ENCODE measurements at places on chromosomes 5 and 9.

DNA sequence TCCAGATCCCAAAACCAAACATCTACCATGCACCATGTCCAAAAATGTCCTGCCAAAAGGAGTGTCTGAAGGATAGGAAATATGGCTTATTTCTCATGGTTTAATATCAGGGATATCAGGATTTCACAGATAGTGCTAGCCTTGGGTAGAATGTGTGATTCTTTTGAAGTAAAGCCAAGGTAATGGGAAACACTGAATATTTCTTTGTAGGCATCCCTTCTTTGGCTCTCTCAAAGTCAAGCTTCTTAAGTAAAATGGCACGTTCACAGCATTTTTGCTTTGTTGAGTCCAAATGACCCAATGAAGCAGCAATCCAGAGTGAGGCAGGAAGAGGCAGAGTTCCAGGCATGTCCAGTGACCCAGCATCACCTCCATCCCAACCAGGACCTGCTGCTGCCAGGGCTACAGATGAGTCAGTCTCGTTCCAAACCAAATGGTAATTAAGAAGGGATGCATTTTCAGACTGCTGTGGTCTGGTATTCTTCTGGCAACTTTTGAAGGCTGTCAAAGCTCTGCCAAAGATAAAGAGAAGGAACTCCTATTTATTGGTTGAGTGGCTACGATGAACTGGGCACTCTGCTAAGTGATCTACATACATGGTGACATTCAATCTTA, 678.8 kb upstream of the KLF4 start:
- DNase-seq: no peak

DNA sequence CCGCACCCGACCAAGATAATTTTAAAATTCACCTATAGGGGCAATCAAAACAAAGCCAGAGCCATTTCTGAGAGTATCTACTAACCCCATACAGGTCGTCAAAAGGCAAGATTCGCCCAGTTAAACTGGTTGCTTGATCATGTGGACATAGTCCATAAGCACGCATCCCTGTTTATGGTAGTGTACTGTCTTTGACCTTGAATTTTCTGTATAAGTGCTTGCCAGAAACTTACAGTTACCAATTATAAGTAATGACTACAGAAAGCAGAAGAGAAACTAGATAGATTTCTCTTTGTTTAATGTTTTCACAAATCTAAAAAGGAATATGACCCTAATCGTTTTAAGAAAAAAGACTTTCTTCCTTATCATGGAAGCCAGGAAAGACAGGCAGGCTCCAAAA, 25.6 kb downstream of the SLC31A1 start:
- DNase-seq: no peak

DNA sequence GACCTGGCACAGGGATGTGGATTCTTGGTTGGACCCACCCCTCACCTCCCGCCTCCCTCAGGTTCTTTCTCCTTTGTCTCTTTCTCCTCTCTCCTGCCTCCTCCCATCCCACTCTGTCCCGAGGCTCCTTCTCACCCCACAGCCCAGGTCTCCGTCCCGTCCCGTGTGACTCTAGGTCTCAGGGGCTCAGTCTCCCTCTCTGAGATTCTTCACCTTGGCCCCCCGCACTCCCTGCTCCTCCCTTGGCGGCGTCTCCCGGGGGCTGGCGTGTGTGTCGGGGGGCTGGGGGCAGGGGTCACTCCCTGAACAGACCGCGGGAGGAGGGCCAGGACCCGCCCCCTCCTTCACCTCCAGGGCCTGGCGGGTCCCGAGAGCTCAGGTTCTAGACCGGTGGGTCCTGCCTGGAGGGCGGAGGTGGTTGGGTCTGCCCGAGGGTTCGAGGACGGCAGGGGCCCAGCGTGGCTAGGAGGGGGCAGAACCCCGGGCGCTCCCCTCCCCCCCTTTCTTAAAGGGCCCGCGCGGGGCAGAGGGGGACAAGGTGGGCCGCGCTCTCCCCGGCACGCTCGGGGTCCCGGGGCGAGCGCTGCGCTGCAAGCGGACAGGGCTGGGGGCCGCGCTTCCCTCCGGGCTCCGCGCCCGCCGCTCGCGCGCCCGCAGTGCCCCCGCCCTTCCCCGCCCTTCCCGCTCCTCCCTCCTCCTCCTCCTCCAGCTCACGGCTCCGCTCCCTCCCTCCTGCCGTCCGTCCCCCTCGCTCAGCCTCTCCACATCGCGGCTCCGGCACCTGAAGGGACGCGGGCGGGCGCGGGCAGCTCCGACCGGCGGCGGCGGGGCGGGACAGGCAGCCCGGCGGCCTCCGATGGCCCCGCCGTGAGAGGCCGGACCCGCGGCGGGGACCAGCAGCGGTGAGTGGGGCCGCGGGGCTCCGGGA, at the start of gene PSD2:
PSD2 (plus strand) TSS at position 735 of the 928 bp plus-strand sequence. CDS start 13,633 bp downstream, outside the sequence.
- no peak for DNase-seq

GRCh38 chr9:75023846-75024245, 4.2 kb downstream of the CARNMT1 start:
- DNase-seq: no peak

DNA sequence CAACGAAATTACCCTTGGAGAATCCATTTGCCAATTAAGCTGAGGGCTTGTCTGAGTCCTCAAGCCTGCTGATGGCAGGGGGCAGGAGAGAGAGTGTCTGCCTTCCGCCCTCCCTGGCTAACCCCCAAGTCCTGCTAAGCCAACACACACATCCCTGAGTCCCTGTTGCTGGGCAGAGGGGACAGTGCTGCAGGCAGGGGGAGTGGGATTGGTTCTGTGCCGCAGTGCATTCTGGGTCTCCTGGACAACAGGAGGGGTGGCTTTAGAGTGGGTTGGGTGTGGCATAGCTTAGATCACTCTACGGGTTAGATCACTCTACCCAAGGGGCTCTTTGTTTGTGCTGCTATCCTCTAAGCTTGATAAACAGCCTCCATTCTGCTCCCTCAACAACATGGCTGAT, 427.7 kb downstream of the CDK5RAP2 start:
- peak; percentile 54 for DNase-seq

DNA sequence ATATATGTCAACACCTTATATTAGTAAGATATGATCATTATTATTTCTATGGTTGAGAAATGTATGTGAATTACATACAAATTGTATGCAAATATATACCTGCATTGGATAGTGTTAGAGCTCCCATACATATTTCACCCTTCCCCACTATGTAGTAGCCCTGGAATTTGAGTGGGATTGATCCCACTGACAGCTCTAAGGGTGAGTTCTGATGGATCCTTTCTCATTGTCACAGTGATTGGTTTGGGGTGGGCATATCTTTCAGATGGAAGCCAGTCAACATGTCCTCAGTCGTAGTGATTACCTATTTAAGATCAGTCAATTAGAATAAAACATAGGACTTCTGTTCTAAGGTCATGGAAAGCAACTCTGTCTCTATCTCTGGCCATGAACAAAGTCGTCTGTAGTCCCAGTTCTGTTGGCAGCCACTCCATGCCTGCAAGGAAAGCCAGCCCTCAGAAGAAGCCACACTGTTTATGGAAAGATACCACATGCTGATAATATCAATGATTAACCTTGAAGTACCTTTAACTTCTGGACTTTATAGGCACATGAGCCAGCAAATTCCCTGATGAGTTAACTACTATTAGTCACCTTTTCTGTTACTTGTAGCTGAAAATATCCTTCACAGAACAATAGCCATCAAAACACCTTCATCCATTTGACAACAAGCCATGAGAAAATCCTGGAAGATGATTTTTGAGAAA, 5.1 kb upstream of the CCDC192 start:
- DNase-seq: no peak

GRCh38 chr5:14588145-14588544, 6.6 kb downstream of the OTULINL start:
- no peak for DNase-seq

DNA sequence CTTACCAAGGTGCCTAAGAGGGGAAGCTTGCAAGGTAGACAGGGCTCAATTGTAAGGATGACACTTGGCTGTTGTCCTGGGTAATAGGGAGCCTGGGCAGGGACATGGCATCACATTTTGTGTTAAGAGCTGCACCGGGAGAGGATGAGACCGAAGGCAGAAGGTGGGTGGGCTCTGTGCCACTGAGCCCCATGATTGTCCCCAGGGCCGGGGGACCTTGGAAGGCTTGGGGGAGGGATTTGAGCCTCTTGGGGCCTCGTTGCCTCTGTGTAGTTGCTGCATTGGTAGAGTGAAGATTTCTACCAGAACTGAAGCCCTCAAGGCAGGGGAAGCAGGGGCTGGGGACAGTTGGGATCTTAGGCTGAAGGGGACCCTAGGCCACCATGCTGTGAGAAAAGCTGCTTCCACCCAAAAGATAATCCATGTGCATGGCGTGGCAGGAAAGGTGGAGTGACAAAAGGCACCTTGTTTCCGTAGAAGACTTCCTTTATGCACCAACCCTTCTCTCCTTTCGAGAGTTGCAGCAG, 11.9 kb downstream of the FGF18 start:
- DNase-seq: no peak

DNA sequence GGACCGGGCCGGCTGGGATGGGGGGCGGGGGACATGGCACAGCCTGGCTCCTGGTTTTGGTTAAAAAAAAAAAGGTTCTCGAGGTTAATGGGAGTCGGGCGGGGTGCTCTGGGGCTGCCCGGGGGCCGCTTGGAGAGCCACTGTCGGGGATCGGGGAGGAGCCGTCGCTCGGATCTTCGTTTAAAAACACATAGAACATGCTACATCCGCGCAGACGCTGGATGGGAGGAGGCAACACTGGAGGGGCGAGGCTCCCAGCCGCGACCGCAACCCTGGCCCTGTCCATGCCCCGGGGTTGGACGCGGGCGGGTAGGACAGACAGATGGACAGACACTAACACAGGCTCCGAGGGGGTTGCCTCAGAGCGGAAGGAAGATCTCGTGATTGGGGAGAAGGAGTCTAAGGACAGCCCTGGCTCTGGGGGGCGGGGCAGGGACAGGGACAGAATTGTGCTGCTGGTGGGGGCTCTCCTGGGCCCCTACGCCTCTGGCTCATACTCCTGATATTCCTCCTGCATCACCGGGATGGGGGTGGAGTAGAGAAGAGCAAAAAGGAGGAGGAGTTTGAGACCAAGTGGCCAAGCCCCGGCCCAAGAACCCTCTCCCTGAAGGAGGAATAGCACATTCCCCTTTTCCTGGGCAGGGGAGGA, 9.9 kb downstream of the SNCB start:
- DNase-seq: peak; percentile 7

GRCh38 chr9:80175286-80176150, 603.8 kb downstream of the TLE4 start:
- DNase-seq: peak; percentile 52

DNA sequence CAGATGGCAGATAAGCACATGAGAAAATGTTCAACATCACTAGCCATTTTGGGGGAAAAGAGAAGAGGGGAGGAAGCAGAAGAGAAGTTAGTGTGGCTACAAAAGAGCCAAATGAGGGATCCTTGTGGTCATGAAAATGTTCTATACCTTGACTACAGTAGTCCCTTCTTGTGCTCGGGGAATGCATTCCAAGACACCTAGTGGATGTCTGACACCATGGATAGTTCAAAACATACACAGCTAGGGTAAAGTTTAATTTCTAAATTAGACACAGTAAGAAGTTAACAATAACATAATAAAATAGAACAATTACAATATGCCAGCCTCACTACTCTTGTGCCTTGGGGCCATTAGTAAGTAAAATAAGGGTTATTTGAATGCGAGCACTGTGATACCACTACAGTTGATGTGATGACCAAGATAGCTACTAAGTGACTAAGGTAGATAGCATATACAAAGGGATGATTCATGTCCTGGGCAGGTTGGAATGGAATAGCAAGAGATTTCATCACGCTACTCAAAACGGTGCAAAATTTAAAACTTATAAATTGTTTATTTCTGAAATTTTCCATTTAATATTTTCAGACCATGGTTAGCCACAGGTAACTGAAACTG, 344.1 kb downstream of the NR2F1-AS1 start:
- no peak for DNase-seq

DNA sequence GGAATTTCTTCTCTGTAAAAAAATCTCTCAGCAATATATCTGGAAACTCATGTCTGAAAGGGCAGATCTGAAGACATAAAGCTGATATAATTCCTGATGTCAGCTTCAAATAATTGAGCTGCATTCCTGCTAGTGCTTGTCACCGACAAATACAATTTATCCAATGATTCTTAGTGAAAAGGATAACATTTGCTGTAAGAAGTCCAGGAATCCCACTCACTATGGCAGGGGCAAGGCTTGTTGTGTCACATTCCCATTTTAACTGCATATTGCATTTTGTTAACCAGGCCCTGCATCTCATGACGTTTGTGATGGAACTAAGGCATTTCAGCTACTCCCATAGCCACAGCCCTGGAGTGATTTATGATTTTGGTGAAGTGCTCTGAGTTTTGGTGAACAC, 160.1 kb upstream of the DAB2 start:
- DNase-seq: no peak

DNA sequence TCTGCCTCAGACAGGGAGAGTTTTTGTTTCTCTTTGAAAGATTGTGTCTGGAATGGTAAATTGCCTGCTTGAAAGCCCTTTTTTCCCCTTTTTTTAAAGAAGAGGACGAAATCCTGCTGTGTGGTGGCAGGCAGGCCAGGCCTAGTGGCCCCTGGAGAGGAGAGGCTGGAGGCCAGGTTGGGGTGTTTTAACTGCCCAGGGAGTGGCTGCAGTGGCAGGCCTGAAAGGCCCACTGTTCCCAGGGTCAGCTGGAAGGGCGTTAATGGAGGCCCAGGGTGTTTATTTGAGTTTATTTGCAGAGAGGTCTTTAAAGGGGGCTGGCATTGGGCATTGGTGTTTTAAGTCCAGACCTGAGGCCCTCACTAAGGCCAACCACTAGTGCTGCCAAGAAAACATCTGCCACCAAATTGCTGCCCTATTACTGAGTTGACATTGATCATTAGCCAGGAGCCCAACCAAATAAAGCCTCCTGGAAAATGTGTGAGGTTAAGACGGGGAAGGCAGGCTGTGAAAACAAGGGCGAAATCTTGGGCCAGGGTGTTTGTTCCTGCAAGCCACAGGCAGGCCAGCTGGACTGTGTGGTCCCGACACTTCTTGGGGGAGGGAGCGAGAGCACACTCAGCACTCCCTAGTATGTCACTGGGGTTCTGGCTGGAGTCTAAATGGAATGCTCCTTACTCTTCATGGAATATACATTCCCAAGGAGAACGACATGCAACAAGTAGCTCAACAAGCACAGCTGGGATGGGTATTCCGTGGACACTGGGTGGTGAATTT, 5.0 kb downstream of the JADE2 start:
- DNase-seq: no peak

DNA sequence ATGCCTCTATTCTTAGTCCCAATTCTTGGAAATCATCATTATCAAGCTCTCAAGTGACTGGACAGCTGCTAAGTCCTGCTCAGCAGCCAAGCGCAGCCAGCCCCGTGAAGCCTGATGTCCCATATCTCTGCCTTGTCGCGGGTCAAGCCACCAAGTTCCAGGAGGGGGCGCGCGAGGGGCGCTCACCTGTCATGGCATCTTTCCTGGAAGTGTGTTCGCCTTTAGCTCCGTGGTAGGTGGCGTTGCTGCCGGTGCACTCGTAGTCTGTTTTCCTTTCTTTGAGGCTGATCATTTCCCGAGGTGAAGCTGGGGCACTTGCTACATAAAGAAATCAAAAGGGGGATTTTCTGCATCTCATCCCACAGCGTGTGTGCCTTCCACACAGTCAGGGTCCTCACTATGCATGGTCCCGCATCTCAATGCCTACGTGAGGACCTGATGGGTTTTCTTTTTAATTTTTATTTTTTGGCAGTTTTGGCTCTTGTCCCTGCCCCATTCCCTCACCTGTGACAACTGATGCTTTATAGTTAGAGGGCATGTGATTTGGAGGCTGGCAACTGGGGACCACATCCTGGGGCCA, 227.0 kb upstream of the DAP start:
- DNase-seq: peak; percentile 78

Measured in SK-MEL-5 (cell line).